ENCODE measurements at places on chromosomes 5 and 9.

GRCh38 chr9:35967042-35967441 lies 9.1 kb upstream of the OR2S2 start:
- no peaks in the 10 kb centered on the region for H3K36me3 ChIP-seq
- no peak overlapping the region for H3K4me3 ChIP-seq
- peaks cover 61% of the 10 kb centered on the region for H3K27me3 ChIP-seq
- no peak overlapping the region for H3K27ac ChIP-seq
- peaks cover 5% of the 10 kb centered on the region for H3K4me1 ChIP-seq

GRCh38 chr9:119009249-119009648 lies 360.0 kb downstream of the BRINP1 start:
- H3K27me3 ChIP-seq, result no peaks in the 10 kb centered on the region
- H3K4me3 ChIP-seq, result no peak overlapping the region
- no peak for DNase-seq
- H3K27ac ChIP-seq, result no peak overlapping the region

DNA sequence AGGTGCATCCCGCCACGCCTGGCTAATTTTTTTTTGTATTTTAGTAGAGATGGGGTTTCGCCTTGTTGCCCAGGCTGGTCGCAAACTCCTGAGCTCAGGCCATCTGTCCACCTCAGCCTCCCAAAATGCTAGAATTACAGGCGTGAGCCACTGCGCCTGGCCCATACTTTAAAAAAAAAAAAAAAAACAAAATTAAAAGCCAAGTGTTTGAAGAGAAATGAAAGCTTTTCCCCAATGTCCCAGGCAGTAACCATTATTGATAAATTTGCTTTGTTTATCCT lies 9.5 kb downstream of the PRRC2B start:
- H3K4me3 ChIP-seq, result no peak overlapping the region
- peaks cover 78% of the 10 kb centered on the region for H3K4me1 ChIP-seq
- no peaks in the 10 kb centered on the region for H3K27me3 ChIP-seq
- no peak overlapping the region for H3K27ac ChIP-seq
- no peak for DNase-seq
- peaks cover 65% of the 10 kb centered on the region for H3K36me3 ChIP-seq

- no peaks in the 10 kb centered on the region for H3K27me3 ChIP-seq
- no peak for DNase-seq
- no peak overlapping the region for H3K4me3 ChIP-seq
- H3K4me1 ChIP-seq, result no peaks in the 10 kb centered on the region
Observed at GRCh38 chr9:15935661-15936305, 382.9 kb downstream of the CCDC171 start.

- H3K27ac ChIP-seq, result no peak overlapping the region
- H3K4me3 ChIP-seq, result no peak overlapping the region
- no peaks in the 10 kb centered on the region for H3K4me1 ChIP-seq
- H3K36me3 ChIP-seq, result no peaks in the 10 kb centered on the region
Observed at GRCh38 chr5:58666141-58666540, 83.3 kb downstream of the RAB3C start.

- no peaks in the 10 kb centered on the region for H3K36me3 ChIP-seq
- DNase-seq, result no peak
- no peak overlapping the region for H3K27ac ChIP-seq
- no peak overlapping the region for H3K4me3 ChIP-seq
Observed at GRCh38 chr5:59591162-59591561, 302.4 kb downstream of the PDE4D start.

GRCh38 chr5:61969347-61969746 lies 336.7 kb upstream of the KIF2A start:
- H3K27ac ChIP-seq, result no peak overlapping the region
- no peaks in the 10 kb centered on the region for H3K4me1 ChIP-seq
- no peaks in the 10 kb centered on the region for H3K36me3 ChIP-seq

- H3K36me3 ChIP-seq, result no peaks in the 10 kb centered on the region
- H3K4me3 ChIP-seq, result no peak overlapping the region
- no peaks in the 10 kb centered on the region for H3K4me1 ChIP-seq
- DNase-seq, result no peak
- peaks cover 31% of the 10 kb centered on the region for H3K27me3 ChIP-seq
Observed at GRCh38 chr5:91111473-91112238, 271.5 kb downstream of the ARRDC3 start.

DNA sequence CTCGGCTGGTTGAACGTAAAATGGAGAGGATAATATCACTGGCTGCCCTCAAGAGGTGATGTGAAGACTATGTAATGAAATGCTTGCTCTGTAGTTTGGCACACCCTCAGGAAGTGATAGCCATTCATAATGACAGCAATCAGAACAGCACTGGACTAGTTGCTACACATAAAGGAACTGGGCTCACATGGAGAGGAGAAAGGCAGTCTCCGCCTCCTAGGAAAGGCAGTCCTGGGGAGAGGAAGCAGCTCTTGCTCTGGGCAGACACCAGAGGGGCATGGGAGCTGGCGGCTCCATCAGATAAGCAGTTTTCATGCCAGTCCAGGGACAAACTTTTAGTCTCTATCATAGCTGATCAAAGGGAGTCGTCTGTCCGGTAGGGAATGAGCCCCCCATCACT lies 46.9 kb downstream of the ARHGEF37 start:
- H3K36me3 ChIP-seq, result no peaks in the 10 kb centered on the region
- no peak overlapping the region for H3K27ac ChIP-seq
- H3K27me3 ChIP-seq, result peaks cover 6% of the 10 kb centered on the region
- no peak overlapping the region for H3K4me3 ChIP-seq
- no peaks in the 10 kb centered on the region for H3K4me1 ChIP-seq
- no peak for DNase-seq

GRCh38 chr9:127049044-127049443 lies 73.4 kb downstream of the ANGPTL2 start:
- H3K36me3 ChIP-seq, result no peaks in the 10 kb centered on the region
- peak overlapping the region; percentile 44 for H3K27ac ChIP-seq
- DNase-seq, result peak; percentile 17
- H3K4me3 ChIP-seq, result peak overlapping the region; percentile 63

DNA sequence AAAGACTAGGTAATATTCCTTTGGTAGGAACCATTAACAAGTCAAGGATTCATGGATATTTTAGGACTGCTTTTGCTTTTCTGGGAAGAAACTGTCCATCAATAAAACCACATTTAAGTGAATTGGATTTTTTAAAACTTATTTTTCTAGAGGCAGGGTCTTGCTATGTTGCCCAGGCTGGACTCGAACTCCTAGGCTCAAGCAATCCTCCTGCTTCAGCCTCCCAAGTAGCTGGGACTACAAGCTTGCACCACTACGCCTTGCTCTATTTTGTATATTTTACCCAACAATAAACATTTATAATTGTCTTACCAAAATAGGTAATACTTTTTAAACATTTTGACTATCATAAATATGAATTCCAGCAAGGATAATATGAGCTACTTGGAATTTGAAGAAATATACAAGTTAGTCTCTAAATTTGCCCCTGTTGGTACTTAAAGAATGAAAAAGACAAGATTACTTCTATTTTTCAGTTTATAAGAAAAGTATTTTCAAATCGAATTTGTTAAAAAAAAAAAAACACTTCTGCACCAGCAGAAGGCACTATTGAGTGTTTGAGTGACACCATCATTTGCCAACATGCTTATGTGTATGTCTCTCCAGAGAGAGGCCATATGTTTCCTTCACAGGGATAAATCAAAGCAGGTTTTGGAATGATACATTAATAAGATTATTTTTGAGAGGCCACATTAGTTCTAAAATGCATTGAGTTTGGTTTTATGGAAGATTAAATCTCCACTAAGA lies 60.0 kb upstream of the CARTPT start:
- no peaks in the 10 kb centered on the region for H3K27me3 ChIP-seq
- no peak overlapping the region for H3K4me3 ChIP-seq
- no peak overlapping the region for H3K27ac ChIP-seq

DNA sequence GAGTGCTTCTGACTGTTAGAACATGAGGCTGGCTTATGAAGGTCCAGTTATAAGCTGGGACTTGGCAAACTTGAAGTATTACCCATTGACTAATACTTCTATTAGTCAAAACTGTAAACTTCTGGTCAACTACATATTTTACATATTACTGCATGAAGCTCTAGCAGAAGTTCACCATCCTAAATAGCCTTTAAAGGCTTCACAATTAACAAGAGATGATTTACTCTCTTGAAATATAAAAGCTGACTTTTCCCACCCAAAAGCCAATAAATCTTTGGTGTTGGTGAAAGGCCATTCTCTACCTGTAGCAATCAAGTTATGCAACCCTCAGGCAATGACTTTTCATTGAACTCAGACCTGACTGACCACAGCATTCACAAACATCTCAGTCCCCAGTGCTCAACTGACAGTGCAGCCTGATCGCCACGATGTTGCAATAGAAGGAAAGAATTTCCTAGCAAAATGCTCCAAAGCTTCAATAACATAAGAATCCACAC lies 345.6 kb downstream of the EBF1 start:
- no peak overlapping the region for H3K4me3 ChIP-seq
- H3K27ac ChIP-seq, result no peak overlapping the region
- peaks cover 28% of the 10 kb centered on the region for H3K27me3 ChIP-seq
- no peak for DNase-seq
- H3K36me3 ChIP-seq, result no peaks in the 10 kb centered on the region

DNA sequence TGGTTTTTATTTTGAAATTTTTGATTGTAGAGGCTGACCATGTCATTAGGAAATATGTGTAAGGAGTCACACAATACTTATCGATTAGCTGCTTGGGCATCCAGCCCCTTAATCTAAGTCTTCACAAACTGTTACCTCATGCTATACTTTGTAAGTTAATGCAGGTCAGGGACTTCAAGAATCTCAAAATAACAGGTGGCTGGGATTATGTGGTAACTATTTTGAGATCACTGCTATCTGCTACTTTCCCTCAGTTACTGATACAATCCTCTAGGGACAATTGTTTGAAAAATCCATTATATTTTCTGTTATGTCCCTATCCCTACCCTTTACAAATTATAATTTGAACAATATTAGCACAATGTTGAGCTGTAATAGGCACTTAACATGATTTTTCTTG lies 21.7 kb downstream of the FTMT start:
- H3K4me3 ChIP-seq, result no peak overlapping the region
- H3K27ac ChIP-seq, result no peak overlapping the region
- H3K36me3 ChIP-seq, result peaks cover under 1% of the 10 kb centered on the region

DNA sequence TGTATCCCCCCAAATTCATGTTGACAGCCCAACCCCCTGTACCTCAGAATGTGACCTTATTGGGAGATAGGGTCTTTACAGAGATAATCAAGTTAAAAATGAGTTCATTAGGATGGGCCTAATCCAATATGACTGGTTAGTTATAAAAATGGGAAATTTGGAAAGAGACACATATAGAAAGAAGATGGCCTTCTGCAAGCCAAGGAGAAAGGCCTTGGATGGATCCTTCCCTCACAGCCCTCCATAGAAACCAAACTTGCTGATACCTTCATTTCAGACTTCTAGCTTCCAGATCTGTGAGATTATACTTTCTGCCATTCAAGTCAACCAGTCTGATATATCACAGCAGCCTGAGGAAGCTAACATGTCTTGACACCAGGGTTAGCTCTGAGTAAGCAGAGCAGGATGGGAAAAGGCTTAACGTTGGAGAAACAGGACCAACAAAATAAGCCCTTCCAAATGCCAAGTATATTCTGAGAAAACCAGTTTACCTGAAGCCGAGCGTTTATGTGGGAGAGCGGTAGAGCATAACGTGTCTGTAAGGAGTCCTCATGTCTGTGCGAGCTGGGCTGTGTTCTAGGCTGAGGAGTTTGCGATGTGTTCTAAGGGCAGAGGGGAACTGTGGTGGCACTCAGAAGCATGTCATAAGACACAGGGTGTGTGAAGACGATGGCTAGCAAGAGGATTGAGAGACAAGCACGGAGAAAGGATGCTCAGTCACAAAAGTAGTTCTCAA lies 206.1 kb downstream of the PIK3R1 start:
- H3K4me3 ChIP-seq, result no peak overlapping the region
- H3K36me3 ChIP-seq, result no peaks in the 10 kb centered on the region
- H3K27me3 ChIP-seq, result no peaks in the 10 kb centered on the region
- H3K4me1 ChIP-seq, result peaks cover 11% of the 10 kb centered on the region
- DNase-seq, result no peak

- DNase-seq, result no peak
- H3K27me3 ChIP-seq, result no peaks in the 10 kb centered on the region
- no peaks in the 10 kb centered on the region for H3K36me3 ChIP-seq
- H3K27ac ChIP-seq, result no peak overlapping the region
- H3K4me3 ChIP-seq, result no peak overlapping the region
- H3K4me1 ChIP-seq, result peaks cover under 1% of the 10 kb centered on the region
Observed at GRCh38 chr5:52943285-52943684, 45.9 kb upstream of the ITGA2 start.

DNA sequence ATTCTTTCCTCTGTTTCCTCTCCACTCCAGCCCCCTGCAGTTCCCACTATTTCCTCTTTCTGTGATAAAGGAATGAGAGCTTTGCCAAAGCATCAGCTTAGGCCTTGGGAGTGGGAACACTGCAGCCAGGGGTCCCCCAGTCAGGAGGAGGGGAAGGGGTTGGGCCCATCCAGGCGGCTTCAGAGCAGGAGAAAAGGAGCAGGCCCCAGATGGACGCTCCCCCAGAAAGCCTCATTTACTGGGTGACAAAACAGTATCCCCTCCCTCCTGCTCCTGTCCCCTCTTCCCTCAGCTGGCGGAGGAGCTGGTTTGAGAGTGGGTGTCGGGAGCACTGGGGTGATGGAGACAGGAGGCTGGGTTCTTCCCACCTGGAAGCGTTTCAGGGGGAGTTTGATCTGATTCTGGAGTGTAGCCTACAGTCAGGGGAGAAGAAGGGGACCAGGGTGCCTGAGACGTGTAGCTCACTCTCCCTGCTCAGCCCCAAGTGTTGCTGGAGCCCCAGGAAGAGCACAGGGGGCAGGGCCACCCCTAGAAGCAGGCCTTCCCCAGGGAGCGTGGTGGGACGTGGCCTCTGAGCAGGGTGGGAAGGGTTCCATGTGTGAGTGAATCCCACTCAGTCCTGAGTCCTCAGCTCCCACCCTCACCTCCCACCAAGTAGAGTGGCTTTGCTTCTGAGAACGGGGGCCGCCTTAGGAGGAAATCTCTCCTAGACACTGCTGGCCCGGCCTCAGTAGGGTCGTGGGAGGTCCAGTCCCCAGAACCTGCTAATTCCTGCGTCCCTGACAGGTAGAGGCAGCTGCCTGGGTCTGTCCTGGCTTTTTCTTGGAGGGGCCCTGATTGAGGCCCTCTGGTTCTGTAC lies 173.1 kb downstream of the CACNA1B start:
- H3K27me3 ChIP-seq, result peaks cover 86% of the 10 kb centered on the region
- DNase-seq, result no peak
- peaks cover 9% of the 10 kb centered on the region for H3K4me1 ChIP-seq
- H3K36me3 ChIP-seq, result no peaks in the 10 kb centered on the region

GRCh38 chr9:111661802-111662521 lies 557 bp downstream of the GNG10 start:
- peaks cover 23% of the 10 kb centered on the region for H3K4me1 ChIP-seq
- peaks cover 5% of the 10 kb centered on the region for H3K36me3 ChIP-seq
- DNase-seq, result peak; percentile 8
- H3K27ac ChIP-seq, result peak overlapping the region; percentile 90
- H3K4me3 ChIP-seq, result peak overlapping the region; percentile 95

Data from effector memory CD8-positive, alpha-beta T cell (primary cell).